ENCODE measurements at places on chromosomes 2 and 18.

DNA sequence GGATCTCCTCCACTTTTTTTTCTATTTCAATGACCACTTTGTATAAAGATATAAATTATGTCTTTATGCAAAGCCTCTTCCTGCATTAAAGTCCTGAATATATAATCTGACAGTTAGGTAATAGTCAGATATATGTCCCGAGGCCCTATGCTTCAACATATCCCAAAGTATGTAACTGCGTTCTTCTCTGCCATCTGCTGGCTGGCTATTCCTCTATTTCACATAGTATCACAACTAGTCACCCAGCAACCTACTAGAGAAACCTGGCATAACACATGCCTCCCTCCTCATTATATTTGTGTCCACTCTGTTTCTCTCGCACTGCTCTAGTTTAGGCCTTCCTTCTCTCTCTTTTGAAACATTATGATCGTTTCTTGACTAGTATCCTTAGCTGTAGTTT lies 640.8 kb downstream of the DPP10 start:
- no peak for DNase-seq

- no peak for DNase-seq
These were observed 130.2 kb downstream of the DTNA start for GRCh38 chr18:34840256-34840826.

DNA sequence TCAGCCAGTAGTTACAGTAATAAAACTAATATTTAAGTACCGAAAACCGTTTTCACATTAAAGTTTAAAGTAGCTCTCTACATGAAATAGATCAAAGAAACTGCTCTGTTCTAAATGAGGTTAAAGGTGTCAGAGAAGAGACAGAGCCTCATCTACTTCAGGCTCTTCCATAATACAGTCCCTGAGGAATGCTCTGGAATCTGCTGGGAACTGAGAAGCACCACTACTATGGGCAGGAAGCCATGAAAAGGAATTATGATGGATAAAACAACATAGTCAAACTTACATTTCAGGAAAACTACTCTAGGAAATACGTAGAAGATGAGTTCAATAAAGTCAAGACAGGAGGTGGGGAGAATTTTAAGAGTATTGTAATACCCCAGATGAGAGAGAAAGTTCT lies 60.0 kb downstream of the ROCK1 start:
- no peak for DNase-seq

- no peak for DNase-seq
These were observed 28.5 kb upstream of the ACTR2 start for GRCh38 chr2:65199166-65199565.

- DNase-seq, result peak; percentile 57
These were observed at the start of gene BCL11A for GRCh38 chr2:60553495-60554073. TSS of gene BCL11A (minus strand) at chr2:60553654. CDS start at chr2:60553270, 384 bp downstream.

All from HCT116 (cell line).